Stimulated activated CD8-positive, alpha-beta memory T cell treated with anti-CD3 and anti-CD28 coated beads, Interleukin-2, amount 100 ng/mL, for 1 hour (primary cell): ENCODE measurements at places on chromosomes 6 and 20.

DNA sequence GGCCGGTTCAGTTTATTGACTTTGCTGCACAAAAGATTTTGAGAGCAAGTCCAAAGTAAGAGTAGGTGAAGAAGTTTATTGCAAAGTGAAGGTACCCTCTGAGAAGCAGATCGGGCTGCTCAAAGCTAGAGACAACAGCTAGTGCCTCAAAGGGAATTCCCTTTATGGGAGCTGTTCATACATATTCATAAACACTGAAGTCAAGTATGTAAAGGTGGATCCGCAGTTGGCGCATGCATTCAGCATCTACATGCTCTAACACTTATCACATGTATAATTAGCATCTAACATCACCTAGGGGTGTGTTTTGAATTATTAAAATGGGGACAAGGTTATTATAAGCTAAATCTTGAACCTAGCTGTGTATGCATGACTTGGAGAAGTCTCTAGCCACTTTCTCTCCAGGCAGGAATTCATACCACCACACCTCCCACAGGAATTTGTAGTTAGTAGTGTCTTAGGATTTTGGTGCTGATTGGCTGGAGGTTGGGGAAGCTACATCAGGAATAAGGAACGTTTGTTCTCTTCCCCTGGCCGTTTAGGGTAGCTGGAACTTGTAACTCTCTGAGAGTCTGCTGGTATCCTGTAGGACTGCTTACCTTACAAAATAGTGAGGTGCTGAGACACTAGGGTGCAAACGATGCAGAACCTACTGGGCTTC lies 1633.9 kb downstream of the GRIK2 start:
- no peak for DNase-seq

DNA sequence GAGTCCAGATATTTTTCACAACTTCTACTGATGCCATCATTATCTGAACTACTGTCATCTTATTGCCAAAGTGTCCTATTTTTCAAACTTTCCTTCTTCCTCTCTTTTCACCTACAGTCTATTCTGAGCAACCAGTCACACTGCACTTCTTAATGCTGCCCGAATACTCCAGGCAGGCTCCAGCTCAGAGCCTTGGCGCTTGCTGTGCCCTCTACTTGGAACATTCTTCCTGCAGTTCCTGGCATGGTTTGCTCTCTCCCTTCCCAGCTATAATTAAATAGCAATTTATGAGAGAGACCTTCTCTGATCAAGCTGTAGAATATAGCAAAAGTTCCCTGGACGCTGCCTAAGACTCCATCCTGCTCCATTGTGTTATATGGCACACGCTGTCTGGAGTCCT lies 831.6 kb downstream of the QKI start:
- no peak for DNase-seq

DNA sequence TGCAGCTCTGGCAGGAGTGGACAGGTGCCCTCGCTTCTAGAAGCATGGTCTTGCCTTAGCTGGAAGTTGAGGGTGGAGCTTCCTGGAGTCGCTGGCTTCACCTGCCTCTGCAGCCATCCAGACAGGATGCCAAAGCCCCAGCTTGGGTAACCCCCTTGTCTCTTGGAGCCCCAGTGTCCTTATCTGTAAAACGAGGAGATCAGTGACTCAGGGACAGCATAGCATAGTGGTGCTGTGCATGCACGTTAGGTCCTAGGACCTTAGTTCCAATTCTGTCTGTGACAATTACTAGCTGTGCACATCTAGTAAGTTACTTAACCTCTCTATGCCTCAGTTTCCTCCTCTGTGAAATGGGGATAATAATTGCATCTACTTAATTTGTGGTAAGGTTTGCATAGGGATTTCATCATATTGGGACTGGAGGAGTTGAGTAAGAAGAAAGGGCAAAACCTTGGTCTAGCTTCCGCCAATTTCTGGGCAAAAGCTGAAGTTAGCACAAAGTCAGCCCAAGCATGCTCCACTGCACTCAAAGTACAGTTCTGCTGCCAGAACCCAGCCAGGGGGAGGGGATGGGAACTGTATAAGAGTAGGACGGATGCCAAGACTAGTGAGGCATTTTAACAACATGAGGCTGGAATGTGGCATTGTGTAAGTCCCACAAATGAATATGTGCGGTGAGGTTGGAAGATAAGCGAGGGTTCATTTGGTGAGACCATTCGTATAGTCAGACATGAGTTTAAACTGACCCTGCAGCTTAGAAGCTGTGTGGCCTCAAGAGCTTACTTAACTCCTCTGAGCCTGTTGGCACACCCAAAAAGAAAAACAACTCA lies 24.5 kb downstream of the TOX2 start:
- no peak for DNase-seq

DNA sequence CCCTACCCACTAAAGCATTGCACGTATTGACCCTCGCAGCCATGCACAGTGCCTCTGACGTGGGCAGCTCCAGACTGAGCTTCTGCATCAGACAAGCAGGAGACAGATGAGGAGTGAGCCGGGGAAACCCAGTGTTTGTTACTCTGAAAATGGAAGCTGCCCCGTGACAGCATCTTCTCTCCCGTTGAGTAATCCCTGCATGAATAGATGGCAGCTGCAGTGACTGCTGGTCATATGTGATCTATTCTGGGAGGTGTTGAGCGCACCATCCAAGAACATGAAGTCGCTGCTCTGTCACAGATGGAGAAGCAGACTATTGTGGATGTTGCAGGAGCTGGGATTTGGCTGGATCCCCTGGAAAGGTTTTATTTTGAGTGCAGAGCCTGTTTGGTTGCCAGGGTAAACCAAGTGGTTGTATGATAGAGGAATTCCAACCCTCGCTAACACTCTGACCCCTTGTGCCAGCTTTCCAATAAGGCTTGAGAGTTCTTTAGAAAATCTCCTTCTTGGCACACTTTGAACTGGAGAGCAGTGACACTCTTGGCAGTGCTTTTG lies 242.2 kb downstream of the NRN1 start:
- DNase-seq, result no peak

- DNase-seq, result no peak
These were observed 90.5 kb upstream of the CCN2 start for GRCh38 chr6:132041706-132042105.

DNA sequence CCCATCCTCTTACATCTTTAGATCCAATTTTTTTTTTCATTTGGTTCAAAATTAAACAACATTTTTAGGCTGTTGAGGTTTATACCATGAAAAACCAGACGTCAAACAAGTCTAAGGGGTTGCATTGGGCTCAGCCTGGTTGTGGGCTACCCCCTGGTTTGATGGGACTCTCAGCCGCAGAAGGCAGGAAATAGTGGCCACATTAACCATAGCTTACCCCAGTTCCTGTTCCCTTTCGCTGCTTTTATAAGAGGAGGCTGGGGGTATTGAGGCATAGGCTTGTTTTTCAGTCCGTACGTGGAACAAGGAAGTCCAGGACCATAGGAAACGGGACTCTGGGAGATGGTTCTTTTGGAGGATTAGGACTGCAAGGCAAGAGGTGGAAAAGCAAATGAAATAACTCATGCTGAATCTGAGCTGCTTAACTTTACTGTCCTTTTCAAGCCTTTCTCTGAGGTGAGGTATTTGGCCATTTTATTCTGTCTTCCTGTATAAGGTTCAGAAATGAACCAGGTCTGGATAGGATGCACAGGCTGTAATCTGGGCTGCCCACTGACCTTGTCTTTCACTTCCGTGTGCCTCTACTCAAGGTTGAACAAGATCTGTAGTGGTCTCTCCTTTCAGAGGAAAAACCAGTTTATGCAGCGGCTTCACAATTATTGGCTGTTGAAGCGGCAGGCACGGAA lies 7.7 kb downstream of the BRPF3 start:
- DNase-seq, result peak; percentile 37

- no peak for DNase-seq
These were observed 343.0 kb downstream of the CDKAL1 start for GRCh38 chr6:20877008-20877937.

DNA sequence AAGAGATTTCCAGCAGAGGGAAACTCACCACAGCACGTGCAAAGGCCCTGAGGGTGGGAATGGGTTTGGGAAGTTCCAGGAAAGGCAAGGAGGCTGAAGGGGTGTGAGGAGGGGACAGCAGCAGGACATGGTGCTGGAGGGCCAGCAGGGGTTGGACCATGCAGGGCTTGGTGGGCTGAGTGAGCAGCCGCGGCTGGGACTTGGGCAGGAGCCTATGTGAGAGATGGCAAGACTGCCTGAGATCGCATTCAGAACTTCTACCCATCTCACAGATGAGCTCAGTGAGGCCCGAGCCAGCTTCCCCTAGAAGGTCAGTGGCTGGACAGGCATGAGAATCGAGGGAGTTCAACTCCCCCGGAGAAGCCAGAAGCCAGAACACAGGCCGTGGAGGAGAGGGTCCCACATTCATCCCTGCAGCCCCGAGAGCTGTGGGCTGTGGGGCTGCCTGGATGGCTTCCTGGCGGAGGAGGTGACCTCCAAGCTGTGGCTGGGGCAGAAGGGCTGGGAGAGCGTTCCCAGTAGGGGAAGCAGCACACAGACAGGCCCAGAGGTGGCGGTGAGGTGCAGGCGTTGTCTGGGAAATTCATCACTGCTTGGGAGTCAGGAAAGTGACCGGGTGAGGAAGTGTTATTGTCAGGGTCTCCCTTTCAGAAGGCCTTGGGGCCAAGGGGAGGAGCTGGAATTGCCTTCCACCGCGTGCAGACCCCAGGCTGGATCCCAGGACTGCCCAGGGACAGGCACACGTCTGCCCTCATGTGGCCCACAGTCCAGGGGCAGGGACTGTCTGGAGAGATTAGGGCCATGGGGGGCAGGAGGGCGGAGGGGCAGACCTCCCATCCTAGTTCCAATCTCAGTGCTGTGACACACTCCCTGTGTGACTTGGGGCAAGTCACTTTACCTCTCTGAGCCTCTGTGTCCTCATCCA lies 103.8 kb downstream of the CEBPB start:
- DNase-seq, result no peak
